ENCODE measurements at places on chromosomes 11 and 22.

DNA sequence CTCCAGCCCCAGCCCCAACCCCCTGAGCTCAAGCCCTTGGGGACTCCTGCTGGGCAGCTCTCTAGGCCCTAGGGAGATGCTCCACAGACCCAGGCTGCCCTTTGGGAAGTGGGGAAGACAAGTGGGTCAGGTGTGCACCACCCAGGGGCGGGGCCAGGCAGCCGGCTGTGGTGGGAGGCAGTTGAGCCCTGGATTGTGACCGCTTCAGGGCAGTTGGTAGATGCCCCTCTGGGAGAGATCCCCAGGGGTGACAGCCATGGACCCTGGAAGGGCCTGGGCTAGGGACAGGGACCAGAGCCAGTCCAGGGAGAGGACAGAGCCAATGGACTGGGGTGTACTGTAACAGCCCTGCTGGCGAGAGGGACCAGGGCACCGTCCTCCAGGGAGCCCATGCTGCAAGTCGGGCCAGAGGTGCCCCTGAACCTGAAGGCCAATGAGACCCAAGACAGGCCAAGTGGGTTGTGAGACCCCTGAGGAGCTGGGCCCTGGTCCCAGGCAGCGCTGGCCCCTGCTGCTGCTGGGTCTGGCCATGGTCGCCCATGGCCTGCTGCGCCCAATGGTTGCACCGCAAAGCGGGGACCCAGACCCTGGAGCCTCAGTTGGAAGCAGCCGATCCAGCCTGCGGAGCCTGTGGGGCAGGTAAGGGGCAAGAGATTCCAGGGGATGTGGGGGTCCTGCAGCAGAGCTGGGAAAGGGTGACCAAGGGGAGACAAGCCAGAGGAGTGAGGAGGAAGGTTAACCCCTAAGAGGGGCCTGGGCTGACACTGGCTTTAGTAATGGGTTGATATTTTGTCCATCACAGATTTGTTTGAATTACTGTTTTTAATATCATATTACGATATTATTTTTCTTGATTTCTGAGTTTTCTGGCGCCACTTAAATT is at the start of gene IGLL5:
Gene IGLL5 (plus strand): TSS at position 196 of the 883 bp plus-strand sequence. CDS start 238 bp downstream, at position 434.
- DNase-seq, result no peak

GRCh38 chr22:32539631-32540421 is 65.2 kb downstream of the FBXO7 start:
- DNase-seq, result no peak

DNA sequence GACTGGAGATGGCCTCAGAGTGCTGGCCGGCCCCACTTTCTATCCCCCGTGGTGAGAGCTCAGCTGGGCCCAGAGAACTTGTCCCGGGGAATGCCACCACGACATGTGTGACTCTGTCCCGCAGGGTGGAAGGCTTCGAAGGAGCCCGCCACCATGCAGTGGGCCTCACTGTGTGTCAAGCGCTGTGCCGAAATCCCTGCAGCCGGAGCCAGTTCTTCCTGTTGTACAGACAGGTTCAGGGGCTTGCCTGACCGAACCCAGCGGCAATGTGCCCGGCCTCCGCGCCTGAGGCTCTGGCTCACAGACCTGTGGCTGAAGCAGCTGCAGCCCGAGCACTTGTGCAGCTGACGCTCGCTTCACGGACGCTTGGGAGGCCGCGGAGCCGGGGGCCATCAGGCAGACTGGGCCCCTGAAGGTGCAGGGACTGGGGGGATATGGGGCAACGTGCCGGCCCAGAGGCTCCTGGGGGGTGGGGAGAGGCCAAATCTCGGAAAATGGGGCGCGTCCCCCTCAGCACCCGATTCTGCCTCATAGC is 650 bp downstream of the PPM1F start:
- no peak for DNase-seq

DNA sequence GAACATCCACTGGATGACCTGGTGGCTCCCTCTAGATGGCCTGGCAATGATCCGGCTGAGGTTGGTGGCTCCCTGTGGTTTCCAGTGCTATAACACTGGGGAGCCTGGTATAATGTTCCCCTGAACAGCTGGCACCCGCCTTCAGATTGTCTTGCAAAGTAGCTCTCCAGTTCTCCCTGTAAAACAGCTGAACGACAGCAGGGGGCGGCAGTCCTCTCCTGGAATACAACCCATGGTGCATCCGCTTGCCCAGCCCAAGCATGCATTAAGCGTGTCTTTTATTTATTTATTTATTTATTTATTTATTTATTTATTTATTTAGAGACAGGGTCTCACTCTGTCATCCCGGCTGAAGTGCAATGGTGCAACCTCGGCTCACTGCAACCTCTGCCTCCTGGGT is 258.9 kb downstream of the BUD13 start:
- peak; percentile 3 for DNase-seq

- no peak for DNase-seq
These were observed 96.8 kb downstream of the TTC28 start for GRCh38 chr22:28582806-28583205.

DNA sequence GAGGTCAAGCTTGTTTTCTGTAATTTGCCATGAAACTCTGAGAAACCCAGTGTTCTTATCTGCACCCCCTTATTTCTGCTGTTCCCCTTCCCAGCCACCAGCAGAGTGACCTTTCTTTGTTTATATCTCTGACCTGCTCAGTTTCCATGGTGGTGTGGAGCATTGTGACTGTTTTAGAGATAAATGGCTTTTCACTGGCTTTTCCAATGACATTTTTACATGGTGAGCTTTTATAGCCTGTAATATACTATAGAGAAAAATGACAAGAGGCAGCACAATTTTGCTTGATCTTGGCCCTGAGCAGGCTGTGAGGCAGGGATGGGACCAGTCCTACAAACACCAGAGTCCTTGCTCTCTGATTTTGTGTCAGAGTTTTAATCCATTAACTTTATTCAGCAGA is 233.9 kb downstream of the FAT3 start:
- DNase-seq, result no peak

- DNase-seq, result no peak
These were observed 137.5 kb upstream of the TRPC6 start for GRCh38 chr11:101721270-101721669.

GRCh38 chr11:23226331-23227077 is 366.2 kb upstream of the CCDC179 start:
- no peak for DNase-seq

DNA sequence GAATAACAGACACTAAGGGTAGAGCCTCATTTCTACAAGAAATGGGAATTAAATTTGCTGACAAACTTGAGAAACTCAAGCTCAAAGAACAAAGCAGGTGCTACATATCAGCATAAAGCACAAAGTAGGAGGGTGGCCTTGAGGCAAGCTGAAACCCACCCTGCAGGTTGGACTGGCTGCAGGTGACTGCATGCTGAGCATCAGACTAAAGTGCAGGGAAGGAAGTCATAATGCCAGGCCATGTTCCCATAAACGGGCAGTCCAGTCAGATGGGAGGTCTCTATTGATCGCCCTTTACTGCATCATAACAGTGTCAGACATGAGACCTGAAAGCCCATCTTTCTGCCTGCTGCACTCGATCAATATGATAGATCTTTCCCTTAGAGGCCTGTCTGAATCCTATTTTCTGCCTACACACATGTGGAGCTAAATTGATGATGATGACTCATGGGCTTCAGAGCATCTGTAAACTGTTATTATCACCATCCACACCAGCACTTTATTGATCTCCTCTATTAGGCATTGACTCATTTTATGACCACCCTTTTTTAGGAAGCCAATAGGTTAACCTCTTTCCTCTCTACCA is 224.5 kb upstream of the DDI1 start:
- DNase-seq, result no peak

- DNase-seq, result no peak
These were observed 4.6 kb downstream of the PHOX2A start for GRCh38 chr11:72239313-72239848.

GRCh38 chr11:118883368-118884071 is at the start of gene CXCR5:
Gene CXCR5, plus strand, starts transcription at chr11:118883892. Its CDS starts 50 bp downstream, at chr11:118883942.
- DNase-seq, result peak; percentile 34

- no peak for DNase-seq
These were observed 5.9 kb upstream of the HMOX1 start for GRCh38 chr22:35375031-35375430.

DNA sequence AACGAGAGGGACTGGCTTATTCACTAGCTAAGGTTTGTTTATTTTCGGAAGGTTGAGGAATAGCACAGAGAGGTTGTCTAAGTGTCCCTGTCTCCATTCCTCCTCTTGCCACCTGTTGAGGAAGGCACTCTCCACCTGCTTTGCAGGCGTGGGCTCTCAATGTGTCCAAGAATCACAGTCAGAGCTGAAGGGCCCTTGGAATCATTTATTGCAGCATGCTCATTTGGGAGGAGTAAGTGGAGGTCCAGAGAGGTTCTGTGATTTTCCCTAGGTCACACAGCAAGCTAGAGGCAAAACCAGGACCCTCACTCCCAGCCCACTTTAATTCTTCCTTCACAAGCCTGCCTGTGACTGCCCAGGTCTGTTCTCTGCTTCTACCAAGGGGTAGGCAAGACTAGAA is 21.3 kb downstream of the ZBTB16 start:
- no peak for DNase-seq

DNA sequence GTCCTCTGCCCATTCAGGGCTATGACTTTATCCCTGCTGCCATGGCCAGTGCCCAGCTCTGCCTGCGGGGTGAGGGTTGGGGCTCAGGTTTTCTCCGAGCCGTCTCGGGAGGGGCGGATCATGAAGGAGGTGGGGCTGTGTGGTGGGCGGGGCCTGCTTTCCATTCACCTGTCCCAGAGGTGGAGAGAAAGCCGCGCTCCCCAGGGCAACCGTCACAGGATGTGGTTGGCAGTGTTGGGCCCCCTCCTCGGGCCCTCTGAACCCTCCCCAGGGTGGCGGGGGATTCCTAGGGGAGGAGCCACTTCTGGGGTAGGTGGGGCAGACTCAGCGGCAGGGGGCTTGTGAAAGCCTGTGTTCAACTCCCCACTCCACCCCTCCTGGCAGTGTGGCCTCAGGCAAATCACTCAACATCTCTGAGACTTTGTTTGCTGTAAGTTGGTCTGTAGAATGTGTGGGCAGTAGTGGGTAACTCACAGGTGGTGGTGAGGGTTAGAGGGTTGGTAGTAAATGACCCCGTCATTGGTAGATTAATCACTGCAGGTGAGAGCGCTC is 50.3 kb downstream of the CD6 start:
- DNase-seq, result peak; percentile 76

GRCh38 chr22:50189184-50189848 is 3.6 kb downstream of the TRABD start:
- no peak for DNase-seq

DNA sequence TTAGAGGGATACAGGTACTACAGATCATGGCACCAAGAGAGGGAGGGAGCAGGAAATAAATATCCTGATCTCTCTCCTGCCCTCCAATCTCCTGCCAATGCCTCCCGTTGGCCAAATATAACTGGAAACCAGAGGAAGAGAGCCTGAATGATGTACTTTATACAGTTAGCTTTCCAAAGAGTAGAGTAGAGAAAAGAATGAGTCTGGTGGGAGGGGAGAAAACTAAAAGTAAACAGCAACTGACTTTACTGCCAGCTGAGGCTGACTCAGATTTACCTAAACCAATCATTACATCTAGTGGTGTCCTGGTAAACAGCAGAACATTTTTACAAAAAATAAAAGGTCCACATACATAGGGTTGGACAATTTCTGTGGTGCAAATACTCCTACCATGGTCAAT is 5.1 kb downstream of the MPZL3 start:
- no peak for DNase-seq

- no peak for DNase-seq
These were observed 937.8 kb upstream of the CHORDC1 start for GRCh38 chr11:91160661-91161060.

- no peak for DNase-seq
These were observed 134.0 kb upstream of the TEAD1 start for GRCh38 chr11:12540075-12540680.

- DNase-seq, result no peak
These were observed 40.9 kb upstream of the SCUBE2 start for GRCh38 chr11:9132203-9132878.

GRCh38 chr22:20235389-20235991 is 32.6 kb downstream of the RTN4R start:
- DNase-seq, result no peak

GRCh38 chr11:81278991-81279390 is 1454.7 kb downstream of the FAM181B start:
- no peak for DNase-seq

- no peak for DNase-seq
These were observed 95.7 kb downstream of the SCN3B start for GRCh38 chr11:123558536-123559315.

All from stimulated activated CD4-positive, alpha-beta T cell treated with anti-CD3 and anti-CD28 coated beads, Interleukin-12 subunit alpha, Interleukin-12 subunit beta, amount 100 ng/mL, for 48 hours (primary cell).